Mesothelial cell of epicardium (in vitro differentiated cells): ENCODE measurements at places on chromosomes 5 and 9.
A peak's percentile ranks its signal among the peaks of the same experiment; 100 is the strongest.

GRCh38 chr9:5910413-5911057 is 19.8 kb downstream of the MLANA start:
- peaks cover 4% of the 10 kb centered on the region for H3K36me3 ChIP-seq
- H3K4me3 ChIP-seq, result no peak overlapping the region
- DNase-seq, result no peak
- H3K27me3 ChIP-seq, result no peaks in the 10 kb centered on the region
- no peak overlapping the region for H3K27ac ChIP-seq
- H3K4me1 ChIP-seq, result no peaks in the 10 kb centered on the region

DNA sequence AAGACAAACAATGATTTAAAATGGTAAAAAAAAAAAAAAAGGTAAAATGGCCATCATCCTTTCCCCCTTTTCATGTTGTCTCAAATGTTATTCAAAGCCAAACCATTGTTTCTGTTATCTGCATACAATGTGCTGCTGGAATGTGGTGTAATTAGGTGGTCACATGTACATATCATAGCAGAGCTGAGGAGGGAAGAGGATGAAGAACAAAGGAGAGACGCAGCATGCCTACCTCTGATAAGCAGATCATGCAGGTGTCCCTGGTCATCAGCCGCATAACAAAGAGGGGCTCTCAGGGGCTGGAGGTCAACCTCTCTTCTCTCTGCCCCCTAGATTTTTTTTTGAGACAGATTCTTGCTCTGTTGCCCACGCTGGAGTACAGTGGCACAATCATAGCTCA is 141.0 kb downstream of the CARTPT start:
- no peaks in the 10 kb centered on the region for H3K27me3 ChIP-seq
- H3K4me3 ChIP-seq, result no peak overlapping the region

DNA sequence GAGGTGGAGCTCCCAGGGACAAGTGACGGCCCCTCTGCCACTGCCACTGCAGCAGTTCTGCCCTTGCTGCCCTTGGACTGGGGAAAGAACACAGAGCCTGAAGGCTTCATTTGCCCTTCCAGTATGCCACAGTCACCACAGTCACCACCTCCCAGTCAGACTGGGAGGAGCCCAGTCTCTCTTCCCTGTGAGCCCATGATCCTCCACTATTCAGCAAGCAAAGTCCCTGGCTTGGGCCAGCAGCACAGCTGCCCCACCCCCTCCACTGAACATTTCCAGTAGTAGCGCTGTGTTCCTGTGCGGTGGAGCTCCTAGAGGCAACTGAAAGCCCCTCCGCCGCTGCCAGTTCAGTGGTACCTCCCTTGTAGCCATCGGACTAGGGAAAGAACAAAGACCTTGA is 329.4 kb downstream of the MAN2A1 start:
- no peak for DNase-seq
- no peaks in the 10 kb centered on the region for H3K4me1 ChIP-seq
- H3K4me3 ChIP-seq, result no peak overlapping the region
- H3K27ac ChIP-seq, result no peak overlapping the region
- no peaks in the 10 kb centered on the region for H3K36me3 ChIP-seq

DNA sequence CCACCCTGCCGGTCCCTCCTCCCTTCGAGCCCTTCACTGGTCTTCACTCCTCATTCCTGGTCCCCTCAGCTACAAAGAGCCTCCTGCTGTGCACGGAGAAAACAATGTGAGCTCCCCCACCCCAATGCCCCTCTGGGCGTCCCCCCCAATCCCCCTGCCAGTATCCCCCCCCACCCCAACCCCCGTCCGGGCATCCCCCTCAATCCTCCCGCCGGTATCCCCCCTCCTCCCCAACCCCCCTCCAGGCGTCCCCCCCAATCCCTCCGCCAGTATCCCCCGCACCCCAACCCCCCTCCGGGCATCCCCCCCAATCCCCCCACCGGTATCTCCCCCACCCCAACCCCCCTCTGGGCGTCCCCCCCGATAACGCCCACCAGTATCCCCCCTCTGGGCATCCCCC is 42.8 kb downstream of the EXD3 start:
- peaks cover 7% of the 10 kb centered on the region for H3K36me3 ChIP-seq
- no peak overlapping the region for H3K27ac ChIP-seq
- DNase-seq, result no peak
- no peak overlapping the region for H3K4me3 ChIP-seq

GRCh38 chr9:116269250-116269649 is 115.7 kb downstream of the PAPPA start:
- H3K4me1 ChIP-seq, result no peaks in the 10 kb centered on the region
- H3K36me3 ChIP-seq, result no peaks in the 10 kb centered on the region
- no peak overlapping the region for H3K4me3 ChIP-seq
- peaks cover 39% of the 10 kb centered on the region for H3K27me3 ChIP-seq
- no peak overlapping the region for H3K27ac ChIP-seq

DNA sequence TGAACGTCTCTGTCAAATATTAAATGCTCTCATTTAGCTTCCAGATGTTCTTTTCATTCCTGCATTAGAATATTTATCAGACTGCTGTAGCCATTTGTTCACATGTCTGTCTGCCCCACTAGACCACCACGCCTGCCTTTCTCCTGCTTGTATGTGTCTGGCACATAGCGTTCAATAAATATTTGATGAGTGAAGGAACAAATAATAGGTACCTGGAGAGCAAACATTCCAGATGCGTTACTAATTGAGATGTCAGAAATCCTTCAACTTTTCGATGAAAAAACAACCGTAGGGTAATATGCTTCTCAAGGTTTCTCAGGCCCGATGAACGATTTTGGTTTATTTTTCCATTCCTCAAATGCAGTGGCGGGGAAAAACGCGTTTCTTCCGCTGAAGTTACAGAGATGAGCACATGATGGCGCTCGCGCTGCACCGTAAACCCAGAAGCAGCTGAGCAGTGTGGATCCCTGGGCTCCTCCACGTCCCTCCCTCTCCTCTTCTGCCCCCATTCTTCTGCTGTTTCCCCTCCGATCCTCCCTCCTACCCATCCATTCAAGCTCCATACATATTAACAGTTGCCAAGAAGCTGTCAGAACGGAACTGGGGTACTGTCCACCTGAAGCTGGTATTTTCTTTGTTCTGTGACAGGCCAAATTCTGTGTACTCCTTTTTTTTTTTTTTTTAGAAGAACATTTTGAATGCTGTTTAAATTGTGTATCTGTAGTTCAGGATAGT is 245.4 kb downstream of the MPDZ start:
- H3K27me3 ChIP-seq, result no peaks in the 10 kb centered on the region
- peak overlapping the region; percentile 80 for H3K27ac ChIP-seq
- DNase-seq, result peak; percentile 84
- H3K36me3 ChIP-seq, result no peaks in the 10 kb centered on the region

DNA sequence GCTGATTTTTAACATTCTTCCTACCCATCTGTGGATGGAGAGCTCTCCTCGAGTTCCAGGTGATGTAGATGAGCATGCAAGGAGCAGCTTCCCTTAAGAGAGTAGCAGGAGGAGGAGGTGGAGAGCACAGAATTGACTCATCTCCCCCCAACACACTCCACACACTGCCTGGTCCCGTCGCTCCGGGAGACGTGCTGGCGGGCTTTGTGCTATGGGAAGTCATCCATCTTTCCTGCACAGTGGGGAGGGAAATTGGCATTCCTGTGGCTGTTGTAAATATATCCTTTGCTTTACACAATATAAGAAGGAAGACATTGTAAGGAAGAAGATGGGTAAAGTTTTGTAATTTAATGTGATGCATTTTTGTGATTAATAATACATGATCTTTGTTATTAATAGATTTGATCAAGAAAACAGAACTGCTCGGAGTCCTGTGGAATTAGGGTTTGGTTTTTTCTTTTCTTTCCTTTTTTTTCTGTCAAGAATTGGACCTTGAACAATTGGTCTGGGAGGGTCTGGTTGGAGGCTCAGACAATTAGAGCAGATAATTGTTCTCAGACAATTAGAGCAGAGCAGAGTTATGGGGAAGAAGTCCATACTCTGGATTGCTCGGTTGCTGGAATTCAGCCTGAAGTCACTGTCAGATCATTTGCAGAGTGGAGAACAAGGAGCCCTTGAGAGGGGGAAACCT is 297.8 kb downstream of the GADD45G start:
- peaks cover 14% of the 10 kb centered on the region for H3K4me1 ChIP-seq
- H3K4me3 ChIP-seq, result no peak overlapping the region
- H3K36me3 ChIP-seq, result no peaks in the 10 kb centered on the region

- H3K27me3 ChIP-seq, result no peaks in the 10 kb centered on the region
- H3K36me3 ChIP-seq, result peaks cover 60% of the 10 kb centered on the region
- H3K27ac ChIP-seq, result peak overlapping the region; percentile 16
- no peaks in the 10 kb centered on the region for H3K4me1 ChIP-seq
- DNase-seq, result no peak
These were observed 33.7 kb downstream of the RNF44 start for GRCh38 chr5:176503496-176503895.

DNA sequence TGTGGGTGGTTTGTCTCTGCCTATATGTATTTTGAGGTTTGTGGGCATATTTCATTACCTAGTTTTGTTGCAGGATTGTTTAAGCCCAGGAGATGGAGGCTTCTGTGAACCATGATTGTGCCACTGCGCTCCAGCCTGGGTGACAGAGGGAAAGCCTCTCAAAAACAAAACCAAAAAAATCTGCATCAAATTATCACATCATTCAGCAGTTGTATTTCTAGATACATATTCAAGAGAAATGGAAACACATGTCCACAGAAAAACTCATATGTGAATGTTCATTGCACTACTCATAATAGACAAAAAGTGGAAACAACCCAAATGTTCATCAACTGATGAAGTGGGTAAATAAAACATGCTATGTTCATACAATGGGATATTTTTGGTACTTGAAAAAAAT is 29.9 kb downstream of the HSPA4 start:
- H3K4me1 ChIP-seq, result no peaks in the 10 kb centered on the region
- DNase-seq, result no peak
- H3K36me3 ChIP-seq, result peaks cover 49% of the 10 kb centered on the region

GRCh38 chr5:145946112-145946861 is 9.9 kb downstream of the SH3RF2 start:
- peaks cover 8% of the 10 kb centered on the region for H3K27me3 ChIP-seq
- no peak for DNase-seq
- H3K4me3 ChIP-seq, result no peak overlapping the region
- H3K36me3 ChIP-seq, result no peaks in the 10 kb centered on the region
- H3K4me1 ChIP-seq, result peaks cover 24% of the 10 kb centered on the region
- no peak overlapping the region for H3K27ac ChIP-seq

DNA sequence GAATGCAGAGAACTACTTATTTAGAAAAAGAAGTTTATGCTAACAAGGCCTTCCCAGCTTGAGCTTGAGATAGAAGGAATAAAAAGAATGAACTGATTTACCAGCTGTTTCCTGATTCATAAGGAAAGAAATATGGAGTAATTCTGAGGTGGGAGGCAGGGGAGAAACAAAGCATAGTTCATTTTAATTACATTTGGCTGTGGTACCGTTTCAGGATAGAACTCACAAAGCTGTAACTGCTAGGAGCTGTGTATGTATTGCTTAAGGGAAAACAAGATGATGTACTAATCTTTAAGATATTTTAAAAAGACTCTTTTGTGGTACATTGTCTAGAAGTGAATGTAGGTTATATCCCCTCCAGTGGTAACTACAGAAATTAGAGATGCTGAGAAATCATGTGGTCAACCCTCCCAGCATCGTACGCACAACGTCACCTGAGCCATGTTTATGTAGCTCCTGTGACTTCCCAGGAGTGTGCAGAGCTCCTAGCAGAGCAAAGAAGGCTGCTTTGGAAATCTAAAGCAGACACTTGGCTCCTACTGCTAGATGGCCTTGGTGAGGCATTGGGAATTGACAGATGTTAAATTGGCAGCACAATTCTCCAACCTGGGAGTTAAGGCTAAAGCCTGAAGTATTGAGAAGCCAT is 208.3 kb upstream of the VLDLR start:
- peaks cover 41% of the 10 kb centered on the region for H3K4me1 ChIP-seq
- no peaks in the 10 kb centered on the region for H3K36me3 ChIP-seq
- DNase-seq, result no peak
- H3K4me3 ChIP-seq, result no peak overlapping the region
- no peaks in the 10 kb centered on the region for H3K27me3 ChIP-seq

DNA sequence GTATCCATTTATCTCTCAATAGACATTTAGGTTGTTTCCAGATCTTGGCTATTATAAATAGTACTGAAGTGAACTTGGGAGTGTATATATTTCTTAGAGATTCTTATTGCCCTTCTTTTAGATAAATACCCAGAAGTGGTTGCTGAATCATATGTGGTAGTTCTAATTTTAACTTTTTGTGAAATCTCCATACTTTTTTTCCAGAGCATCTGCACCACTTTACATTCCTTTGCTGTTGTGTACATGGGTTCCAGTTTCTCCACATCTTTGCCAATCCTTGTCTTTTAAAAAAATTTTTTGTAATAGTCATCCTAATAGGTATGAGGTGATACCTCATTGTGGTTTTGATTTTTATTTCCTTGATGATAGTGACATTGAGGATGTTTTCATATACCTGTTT is 303.7 kb downstream of the CCDC171 start:
- no peak overlapping the region for H3K27ac ChIP-seq
- H3K36me3 ChIP-seq, result peaks cover 2% of the 10 kb centered on the region

- H3K27ac ChIP-seq, result no peak overlapping the region
- H3K27me3 ChIP-seq, result peaks cover 26% of the 10 kb centered on the region
- no peak for DNase-seq
- H3K4me1 ChIP-seq, result no peaks in the 10 kb centered on the region
- H3K4me3 ChIP-seq, result no peak overlapping the region
- no peaks in the 10 kb centered on the region for H3K36me3 ChIP-seq
These were observed 258.1 kb downstream of the MSX2 start for GRCh38 chr5:174982485-174982884.

DNA sequence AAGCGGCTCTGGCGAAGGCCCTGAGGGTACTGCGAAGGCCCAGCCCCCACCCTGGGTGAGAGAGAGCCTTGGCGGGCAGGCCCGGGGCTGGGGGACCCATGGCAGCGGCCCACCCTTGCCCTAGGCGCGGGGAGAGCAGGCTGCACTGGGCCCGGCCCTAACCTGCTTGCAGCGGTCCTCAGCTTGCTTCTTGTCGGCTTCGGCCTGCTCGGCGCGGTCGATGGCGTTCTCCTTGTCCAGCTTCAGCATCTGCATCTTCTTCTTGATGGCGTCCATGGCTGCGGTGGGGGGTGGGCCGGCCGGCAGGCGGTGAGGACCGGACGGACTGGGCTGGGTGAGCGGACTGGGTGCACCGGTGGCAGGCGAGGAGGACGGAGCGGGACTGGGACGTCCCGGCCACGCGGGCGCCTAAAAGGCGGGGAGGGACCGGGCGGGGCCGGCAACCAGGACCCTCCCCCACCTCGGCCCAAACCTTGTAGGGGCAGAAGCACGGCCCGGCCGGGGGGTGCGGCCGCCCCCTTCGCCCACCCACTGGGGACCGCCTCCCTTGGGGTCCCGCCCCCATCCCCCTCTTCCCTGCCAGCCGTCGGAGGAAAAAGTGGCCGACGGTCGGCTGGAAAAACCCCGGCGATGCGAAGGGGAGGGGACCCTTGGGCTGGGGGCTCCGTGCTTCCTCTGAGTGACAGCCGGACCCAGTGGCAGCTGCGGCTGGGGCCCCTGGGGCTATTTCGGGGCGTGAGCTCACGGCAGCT is at the start of gene TPM2:
TSS of gene TPM2 (minus strand) at position 384 of the 752 bp plus-strand sequence. CDS start at position 276, 108 bp downstream.
- peak within 1 kb of the TSS; percentile 97 for H3K27ac ChIP-seq
- no peaks in the 10 kb centered on the region for H3K27me3 ChIP-seq
- H3K4me1 ChIP-seq, result peaks cover 38% of the 10 kb centered on the region
- peak within 1 kb of the TSS; percentile 88 for H3K4me3 ChIP-seq
- DNase-seq, result peak; percentile 73

GRCh38 chr5:124194282-124194681 is 552.2 kb downstream of the ZNF608 start:
- H3K4me3 ChIP-seq, result no peak overlapping the region
- no peak for DNase-seq
- H3K27me3 ChIP-seq, result no peaks in the 10 kb centered on the region
- H3K4me1 ChIP-seq, result peaks cover 38% of the 10 kb centered on the region
- no peak overlapping the region for H3K27ac ChIP-seq

- H3K27me3 ChIP-seq, result no peaks in the 10 kb centered on the region
- H3K36me3 ChIP-seq, result no peaks in the 10 kb centered on the region
- H3K4me1 ChIP-seq, result no peaks in the 10 kb centered on the region
- H3K27ac ChIP-seq, result no peak overlapping the region
These were observed 323.7 kb upstream of the RPS23 start for GRCh38 chr5:82601861-82602260.
